Mucosa of gallbladder (tissue), 1 donor: ENCODE measurements at places on chromosomes 5 and 9. TPM values are rescaled to one million over a fixed set of nuclear protein-coding genes. Genes with fewer than 3 reads are reported as not detected.
A peak's percentile ranks its signal among the peaks of the same experiment; 100 is the strongest.

GRCh38 chr9:129815278-129815677, 8.7 kb downstream of the TOR1A start:
- DNase-seq: no peak

DNA sequence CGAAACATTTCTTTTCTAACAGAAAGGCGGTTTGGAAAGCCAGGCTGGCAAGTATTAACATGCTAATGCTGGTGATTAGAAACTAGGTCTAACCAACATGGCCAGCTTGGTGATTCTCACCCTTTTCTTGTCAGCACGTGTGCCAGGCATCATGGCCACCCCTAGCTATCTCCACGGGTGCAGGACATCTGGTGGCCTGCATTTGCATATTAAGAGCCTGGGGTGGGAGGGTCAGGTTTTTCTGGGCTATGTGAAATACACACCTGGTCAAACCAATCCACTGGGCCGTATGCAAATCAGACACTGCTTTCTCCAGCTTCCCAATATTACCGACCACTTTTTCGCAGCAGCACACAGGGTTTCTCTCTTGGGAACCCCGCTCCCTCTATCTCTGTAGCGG, 612.1 kb downstream of the PTPRD start:
- DNase-seq: no peak

DNA sequence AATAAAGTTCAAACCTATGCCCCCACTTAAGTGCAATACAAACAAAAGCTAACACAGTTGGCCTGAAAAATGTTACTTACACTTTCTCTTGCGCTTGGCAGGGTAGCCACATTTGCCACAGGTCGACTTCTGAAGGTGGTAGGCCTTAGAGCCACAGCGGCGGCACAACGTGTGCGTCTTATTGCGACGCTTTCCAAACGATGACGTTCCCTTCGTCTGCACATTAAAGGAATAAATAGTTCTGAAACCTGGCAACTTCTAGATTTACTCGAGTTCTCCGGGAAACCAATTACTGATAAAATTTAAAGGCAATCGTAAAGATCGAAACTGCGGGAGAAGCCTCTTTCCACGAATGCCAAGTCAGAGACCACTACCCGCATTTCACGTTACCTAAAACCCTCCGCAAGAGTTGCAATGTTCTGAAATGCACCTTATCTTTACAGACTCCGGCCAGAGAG, 602 bp downstream of the RPL37 start:
- no peak for DNase-seq

- DNase-seq: no peak
These were observed 26.3 kb upstream of the RNF38 start for GRCh38 chr9:36426348-36426747.

- DNase-seq: no peak
These were observed 56.1 kb downstream of the FGF18 start for GRCh38 chr5:171475596-171475995.

LRRC19 gene
- 16.7 TPM for total RNA-seq

- no peak for DNase-seq
These were observed 31.2 kb downstream of the CDK7 start for GRCh38 chr5:69265931-69266330.

DNA sequence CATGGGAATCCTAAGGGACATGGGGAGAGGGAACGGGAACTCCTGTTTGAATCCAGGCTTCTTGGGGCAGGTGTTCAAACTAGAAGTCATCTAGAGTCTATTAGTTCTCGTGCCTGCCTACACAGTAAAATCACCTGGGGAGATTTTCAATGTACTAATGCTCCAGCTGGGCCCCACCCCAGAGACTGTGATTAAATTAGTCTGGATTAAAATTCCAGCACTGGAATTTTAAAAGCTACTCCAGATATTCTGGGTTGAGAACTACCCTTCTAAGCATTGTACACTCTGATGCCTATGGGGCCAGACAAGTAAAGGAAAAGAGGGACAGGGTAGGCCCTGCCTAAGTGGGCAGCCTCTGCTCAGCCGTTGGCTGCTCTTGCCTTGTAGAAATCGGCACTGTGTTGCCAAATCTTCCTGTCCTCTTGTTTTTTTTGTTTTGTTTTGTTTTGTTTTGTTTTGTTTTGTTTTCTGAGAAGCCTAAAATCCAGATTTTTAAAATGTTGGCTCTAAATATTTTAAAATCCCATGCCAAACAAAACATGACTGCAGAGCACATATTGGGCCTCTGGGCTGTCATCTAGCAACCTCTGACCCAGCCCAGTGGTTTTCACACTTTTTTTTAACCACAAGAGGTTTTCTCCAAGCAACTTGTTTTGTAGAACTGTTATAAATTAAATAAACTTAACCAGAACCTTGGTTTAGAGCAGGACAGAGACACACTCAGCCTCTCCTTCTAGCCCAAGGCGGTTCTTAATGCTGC, 29.0 kb downstream of the ADRB2 start:
- no peak for DNase-seq

DNA sequence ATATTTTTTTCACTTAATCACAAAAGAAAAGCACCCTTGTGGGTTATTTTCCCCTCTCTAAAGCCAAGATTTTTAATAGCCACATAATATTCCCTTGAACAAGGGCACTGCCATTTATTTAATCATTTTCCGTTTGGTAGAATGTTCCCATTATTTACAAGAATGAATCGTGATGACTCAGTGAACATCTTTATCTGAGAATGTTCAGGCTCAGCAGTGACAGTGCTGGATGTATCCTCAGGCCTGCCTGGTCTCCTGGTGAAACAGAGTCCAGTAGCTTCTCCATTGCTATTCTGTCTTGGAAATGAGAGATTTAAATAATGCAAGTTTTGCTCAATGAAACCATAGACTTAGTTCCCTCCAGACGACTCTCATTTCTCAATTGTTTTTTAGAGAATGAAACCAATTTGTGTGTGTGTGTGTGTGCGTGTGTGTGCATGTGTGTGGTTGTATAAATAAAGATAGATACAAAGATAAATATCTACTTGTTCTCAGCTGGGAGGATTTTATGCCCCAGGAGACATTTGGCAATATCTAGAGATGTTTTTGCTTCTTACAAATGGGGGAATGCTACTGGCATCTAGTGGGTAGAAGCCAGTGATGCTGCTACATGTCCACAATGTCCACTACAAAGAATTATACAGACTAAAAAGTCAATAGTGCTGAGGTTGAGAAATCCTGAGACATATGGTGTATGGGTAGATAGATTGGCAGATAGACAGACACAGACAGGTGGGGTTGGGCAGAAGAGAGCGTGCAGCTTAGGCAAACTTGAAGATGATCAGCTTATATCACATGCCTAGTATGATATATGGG, 55.0 kb downstream of the PAPPA start:
- no peak for DNase-seq

PCDHA13 gene
- 6.7 TPM for total RNA-seq

DNA sequence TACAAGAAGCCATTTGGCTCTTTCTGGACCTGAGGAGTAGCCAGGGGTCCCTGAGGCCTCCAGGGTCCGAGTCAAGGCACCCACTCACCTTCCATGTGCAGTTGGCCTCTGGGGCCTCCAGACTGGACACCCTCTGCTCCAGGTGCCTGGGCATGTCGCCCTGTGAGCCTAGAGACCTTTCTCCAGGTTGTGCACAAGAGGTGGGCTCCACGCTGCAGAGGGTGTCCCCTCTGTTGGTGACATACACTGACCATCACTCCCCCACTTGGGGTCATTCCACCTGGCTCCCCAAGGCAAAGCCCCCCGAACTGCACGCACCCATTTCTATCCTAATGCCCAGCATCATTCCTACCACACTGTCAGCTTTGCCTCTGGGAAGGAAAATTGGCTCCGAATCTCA, 48.8 kb downstream of the RASGEF1C start:
- no peak for DNase-seq

DNA sequence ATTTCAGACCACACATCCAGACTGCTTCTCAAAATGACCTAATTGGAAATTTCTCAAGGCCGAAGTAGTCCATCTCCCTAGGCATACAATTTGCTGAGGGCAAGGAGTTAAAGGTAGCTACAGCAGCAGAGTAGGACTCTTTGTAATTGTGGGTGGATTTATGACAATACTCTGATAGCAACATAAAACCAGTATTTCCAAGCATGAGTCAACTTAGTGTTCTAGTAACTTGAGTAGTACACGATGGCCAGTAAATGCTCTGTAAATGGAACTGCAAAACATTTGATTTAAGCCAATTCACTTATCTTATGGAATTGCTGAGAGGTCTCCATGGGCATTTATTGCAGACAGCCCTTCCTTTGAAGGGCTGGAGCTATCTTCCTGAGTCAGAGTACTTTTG, 352.2 kb downstream of the PLK2 start:
- no peak for DNase-seq

OBP2B gene
- not detected for total RNA-seq

DNA sequence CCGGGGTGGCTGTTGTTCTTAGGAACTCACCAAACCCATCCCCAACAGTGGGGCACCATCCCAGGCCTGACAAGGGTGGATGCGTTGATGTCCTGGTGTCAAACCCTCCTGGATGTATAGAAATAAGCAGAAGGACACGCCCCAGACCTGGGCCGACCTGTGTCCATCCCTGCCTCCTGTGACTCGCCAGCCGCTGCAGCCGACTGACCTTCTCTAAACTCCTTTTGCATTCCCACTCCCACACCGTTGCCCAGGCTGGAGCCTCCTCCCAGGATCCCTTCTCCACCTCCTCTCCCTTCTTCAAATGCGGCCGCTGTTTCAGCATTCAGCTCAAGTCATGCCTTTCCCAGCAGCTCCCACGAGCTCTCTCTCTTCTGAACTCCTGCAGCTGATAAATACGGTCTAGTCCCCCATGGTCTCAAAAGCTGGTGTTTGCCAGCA, 213.2 kb upstream of the IER5L start:
- DNase-seq: no peak

CD274 gene
- total RNA-seq: 2.3 TPM

PLPP7 gene
- total RNA-seq: 7.2 TPM

PPP1R26 gene
- total RNA-seq: 23.3 TPM

DNA sequence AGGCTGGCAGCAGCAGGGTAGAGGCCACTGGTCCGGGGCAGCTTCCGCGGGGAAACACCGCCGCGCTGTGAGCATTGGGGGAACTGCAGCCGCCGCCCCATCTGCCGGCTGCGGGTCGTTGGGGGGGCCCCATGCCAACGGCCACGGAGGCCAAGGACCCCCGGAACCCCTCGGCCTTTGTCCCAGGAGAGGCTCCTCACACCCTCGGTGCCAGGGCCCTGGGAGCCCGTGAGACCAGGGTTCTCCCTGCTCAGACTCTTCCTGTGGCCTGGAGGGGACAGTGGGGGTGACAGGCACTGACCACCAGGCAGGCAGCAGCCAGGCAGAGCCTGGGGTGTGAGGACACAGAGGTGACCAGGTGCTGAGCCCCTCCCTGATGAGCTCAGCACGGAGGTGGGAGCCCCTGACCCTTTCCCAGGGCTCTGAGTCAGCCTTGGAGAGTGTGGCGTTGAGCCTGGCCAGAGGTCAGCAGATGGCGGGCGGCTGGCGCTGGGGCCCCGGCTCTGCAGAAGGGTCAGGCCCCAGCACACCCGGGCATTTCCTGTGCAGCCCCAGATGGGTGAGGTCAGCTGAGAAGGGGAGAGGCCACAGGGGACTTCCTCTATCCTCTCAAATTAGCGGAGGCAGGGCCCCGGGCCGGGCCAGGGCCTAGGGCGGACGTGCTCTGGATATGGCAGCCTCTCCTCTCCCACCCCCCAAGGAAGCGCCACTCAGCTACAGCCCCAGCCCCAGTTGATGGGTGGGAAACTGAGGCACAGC, 17.9 kb upstream of the EGFL7 start:
- DNase-seq: peak; percentile 84

PRRX2 gene
- 1.5 TPM for total RNA-seq

DNA sequence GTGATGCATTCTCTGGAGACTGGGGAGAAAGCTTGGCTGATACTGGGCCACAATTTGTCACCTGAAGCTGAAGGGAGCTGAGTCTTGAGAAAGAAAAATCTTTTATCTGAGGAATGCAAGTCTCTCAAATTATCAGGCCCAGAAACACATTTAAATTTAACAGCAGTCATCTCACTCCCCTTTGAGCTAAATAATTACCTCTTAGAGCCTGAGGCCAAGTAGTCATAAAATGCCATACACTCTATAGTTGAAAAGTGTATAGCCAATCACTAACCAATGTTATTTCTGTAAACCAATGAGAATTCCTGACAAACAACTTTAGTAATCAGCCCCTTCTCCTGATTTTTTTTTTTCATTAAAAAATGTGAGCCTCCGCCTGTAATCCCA, 32.7 kb upstream of the DAPK1 start:
- no peak for DNase-seq

TMEM232 gene
- 4.1 TPM for total RNA-seq

GRCh38 chr9:106753155-106753671, 109.8 kb upstream of the ZNF462 start:
- DNase-seq: no peak

GRCh38 chr5:116358911-116359418, 215.7 kb downstream of the SEMA6A start:
- DNase-seq: no peak

DCP2 gene
- 42.5 TPM for total RNA-seq

CDKN2B-AS1 gene
- total RNA-seq: 0.55 TPM

OR1Q1 gene
- total RNA-seq: not detected

DNA sequence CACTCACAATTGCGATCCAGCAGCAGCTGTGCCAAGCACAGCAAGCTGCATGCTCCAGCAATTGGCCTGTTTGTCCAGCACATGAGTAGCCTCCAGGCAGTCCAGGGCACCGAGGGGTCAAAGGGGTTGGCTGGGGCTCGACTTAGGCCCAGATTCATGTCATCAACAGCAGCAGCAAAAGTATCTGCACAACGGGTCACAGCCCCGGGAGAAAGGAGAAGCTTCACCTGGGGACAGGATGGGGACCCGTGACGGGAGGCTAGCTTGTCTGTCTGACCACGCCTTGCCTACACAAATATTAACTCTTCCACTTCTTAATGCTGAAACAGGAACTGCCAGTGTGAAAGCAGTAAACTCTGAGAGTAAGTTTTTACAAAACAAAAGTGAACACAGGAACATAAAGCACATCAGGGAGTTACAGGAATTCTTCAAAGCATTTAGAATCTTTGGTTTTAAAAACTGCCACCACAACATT, 191.2 kb downstream of the PIK3R1 start:
- DNase-seq: no peak

FGF1 gene
- 0.98 TPM for total RNA-seq

DNA sequence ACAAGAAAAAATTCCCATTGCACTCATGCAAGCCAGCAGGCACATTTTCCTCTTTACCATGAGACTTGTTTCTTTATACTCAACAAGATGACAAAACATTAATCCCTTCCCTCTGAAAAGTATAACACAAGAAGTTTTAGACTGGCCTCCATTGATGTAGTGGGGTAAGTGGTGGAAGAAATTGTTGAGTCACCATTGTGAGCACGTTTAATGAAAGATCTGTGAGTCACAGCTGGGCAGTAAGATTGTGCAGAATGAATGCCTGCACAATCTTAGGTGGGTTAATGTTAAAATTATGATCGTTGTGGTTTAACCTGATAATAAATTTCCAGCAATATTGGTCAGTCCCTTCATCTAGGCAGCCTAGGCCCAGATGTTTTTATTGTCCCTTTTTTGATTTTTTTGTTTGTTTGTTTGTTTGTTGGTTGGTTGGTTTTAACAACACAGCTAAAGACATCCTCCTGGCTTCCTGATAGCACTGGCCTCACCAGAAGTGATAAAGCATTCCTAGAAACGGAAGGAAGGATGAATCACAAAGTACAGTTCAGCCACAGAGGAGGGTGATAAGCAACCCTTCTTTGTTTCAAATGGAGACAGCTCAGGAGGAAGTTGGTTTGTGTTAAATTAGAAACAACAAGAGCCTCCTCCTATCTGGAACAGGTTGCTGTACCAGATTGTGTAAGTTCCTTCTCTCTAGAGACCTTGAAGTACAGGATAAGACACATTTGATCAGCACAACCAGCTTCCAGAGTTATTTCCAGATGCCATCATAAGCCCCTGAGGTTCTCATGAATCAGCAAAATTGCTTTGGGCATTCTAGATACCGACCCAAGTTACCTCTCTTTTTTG, 40.3 kb downstream of the SLC24A2 start:
- no peak for DNase-seq

- DNase-seq: no peak
These were observed 39.1 kb downstream of the SHLD3 start for GRCh38 chr5:65663804-65664521.
